Natural killer cell (primary cell): ENCODE measurements at places on chromosomes 3 and 15.
A peak's percentile ranks its signal among the peaks of the same experiment; 100 is the strongest.

DNA sequence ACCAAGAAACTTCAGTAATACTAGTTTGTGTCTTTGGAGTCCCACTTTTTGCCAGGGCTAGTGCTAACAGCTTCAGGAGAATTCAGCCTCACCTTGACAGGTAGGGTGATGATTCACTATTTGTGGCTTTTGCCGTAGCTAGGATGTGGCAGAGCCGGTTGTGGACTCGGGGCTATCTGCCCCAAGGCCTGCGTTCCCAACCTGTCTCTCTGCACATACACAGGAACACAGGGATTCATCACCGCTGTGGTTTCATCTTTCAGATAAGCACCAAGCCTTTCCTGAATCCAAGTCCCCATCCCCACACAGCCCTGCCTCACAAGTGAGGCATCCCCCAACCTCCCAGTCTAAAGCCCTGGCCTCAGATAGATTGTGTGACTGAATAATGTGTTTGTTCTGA is 45.2 kb upstream of the POLG start:
- DNase-seq: no peak

- DNase-seq: peak; percentile 74
Observed at GRCh38 chr3:38649500-38650247, at the start of gene SCN5A. SCN5A (minus strand) TSS chr3:38649687; CDS start chr3:38633307, 16,380 bp downstream.

GRCh38 chr3:117547956-117548550 is 838.5 kb downstream of the TUSC7 start:
- no peak for DNase-seq

GRCh38 chr15:74461847-74462511 is 1.0 kb upstream of the UBL7 start:
- DNase-seq: no peak

DNA sequence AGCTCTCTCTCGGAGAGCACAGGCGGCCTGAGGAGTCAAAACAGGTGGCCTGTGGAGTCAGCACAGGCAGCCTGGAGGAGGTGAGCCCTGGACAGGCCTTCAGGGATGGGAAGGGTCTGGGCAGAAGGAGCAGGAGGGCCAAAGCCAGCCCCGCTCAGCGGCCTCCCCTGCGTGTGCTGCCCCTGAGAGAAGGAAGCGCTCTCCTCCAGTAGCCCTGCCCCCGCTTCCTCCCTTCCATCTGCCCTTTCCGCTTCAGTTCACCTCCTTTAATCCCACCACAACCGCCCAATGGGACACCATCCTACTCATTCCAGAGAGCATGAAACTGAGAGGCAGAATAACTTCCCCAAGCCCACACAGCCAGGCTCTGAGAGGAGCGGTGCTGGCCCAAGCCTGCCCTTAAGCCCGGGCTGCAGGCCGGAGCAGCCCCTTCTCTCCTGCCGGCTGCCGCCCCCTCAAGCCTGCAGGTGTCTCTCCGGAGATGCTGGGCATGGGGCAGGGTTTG is 3.2 kb upstream of the NR2E3 start:
- no peak for DNase-seq

DNA sequence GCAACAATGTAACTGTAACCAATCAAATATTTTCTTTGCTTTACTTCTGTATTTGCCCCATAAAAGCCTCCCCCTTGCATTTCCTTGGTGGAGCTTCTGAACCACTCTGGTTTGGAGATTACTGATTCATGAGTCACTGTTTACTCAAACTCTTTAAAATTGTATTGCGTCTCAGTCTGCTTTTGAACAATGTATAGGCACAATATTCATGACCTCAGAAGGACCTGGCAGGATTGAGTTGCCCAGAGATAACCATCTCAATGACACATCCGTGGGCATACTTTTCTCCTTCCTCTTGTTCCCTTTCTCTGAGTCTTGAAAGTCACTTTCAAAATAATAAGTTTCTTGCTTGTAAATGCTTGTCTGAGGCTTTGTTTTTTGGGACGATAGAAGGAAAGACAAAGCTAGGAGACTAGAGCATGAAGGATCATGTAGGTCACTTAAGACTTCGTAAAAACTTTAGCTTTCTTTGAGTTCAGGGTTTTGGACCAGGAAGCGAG is 57.1 kb upstream of the POU1F1 start:
- no peak for DNase-seq

GRCh38 chr3:11434563-11435096 is 162.4 kb downstream of the ATG7 start:
- DNase-seq: no peak
